ENCODE measurements at places on chromosomes 7 and 10. TPM values are rescaled to one million over a fixed set of nuclear protein-coding genes. Genes with fewer than 3 reads are reported as not detected.

Gene LIPM
- total RNA-seq, result not detected

Gene KLLN
- 1.3 TPM for total RNA-seq

DNA sequence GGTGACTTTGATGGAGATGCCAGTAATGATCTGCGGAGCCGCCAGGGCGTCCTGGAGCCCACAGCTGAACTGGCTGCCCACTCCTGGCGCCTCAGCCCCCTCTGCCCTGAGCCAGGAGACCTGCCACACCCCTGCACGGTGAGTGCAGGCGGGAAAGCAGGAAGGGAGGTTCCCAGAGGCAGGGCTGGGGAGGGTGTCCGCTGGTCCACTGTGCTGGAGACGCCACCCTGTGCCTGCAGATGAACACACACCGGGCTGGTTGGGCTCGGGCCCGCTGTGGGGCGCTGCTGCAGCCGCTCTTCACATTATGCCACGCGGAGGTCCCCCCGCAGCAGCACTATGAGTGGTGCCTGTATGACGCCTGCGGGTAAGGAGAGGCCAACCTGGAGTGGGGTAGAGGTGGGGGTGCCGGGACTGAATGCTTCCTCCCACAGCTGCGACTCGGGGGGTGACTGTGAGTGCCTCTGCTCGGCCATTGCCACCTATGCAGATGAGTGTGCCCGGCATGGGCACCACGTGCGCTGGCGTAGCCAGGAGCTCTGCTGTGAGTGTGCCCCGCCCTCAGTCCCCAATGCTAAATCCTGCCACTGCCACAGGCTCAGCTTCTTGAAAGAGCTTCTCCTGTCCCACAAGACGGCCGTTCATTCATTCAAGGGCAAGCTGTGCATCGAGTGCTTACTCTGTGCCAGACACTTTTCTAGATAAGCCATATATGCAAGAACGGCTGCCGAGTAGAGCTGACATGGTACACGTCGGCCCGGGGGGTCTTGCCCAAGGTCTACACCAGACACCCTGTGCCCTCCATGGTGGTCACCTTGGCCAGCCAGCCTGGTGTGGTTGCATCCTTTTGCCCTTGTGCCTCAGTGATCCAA, 14.3 kb upstream of the ZNF467 start:
- DNase-seq, result no peak

Gene FAM25G
- total RNA-seq, result not detected

Gene ASB10
- not detected for total RNA-seq

DNA sequence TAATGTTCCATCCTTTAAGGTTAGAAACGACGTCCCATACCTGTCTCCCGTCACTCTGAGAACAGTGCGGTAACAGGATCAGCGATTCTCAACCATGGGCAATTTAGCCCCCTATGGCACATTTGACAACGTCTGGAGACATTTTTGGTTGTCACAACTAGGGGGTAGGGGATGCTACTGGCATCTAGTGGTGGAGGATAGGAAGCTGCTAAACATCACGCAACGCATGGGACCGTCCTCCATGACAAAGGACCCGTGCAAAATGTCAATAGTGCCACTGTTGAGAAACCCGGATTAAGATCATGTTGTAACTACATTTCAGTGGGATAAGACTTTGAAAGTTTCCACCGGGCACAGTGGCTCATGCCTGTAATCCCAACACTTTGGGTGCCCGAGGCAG, 5.0 kb upstream of the PAXIP1 start:
- no peak for DNase-seq

- no peak for DNase-seq
Observed at GRCh38 chr7:11369696-11370095, 396.0 kb downstream of the PHF14 start.

- no peak for DNase-seq
Observed at GRCh38 chr7:36001546-36001945, 151.5 kb upstream of the EEPD1 start.

DNA sequence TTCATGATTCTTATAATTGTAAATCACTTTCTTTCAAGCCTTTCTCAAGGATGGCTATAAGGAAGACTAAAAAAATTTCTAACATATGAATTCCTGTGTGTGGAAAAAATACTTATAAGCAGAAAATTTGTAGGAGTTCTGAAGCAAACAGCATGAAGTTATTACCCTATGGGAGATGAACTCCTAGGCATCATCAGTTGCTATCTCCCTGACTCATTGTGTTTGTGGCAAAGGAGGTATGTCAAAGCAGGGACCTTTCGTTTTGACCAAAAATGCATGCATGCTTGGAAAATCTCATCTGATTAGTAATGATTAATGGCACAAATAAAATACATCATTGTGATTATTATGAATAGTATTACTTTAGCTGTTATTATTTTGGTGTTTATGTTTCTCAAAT, 59.4 kb downstream of the CALCR start:
- DNase-seq, result no peak

Gene BTBD16
- not detected for total RNA-seq

GRCh38 chr10:8063128-8063908, 8.8 kb downstream of the GATA3 start:
- no peak for DNase-seq

All from uterus (tissue), 4 donors.